ENCODE measurements at places on chromosomes 5 and 9.

DNA sequence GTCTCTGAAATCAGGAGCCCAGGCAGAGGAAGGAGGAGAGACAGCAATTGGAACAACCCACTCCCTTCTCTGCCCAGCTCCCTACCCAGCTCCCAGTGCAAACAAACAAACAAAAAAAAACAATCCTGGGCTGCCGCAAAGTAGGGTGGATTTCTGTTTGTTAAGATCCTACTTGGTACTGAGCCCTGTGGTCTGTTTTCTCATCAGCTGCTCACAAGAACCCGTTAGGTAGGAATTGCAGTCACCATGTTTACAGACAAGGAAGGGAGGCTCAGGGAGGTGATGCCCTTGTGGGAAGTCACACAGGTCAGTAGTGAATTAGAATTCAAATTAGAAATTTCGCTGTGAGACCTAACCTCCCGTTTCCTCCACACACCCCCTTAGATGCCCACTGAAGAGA is 128.8 kb upstream of the RAD23B start:
- DNase-seq, result no peak

DNA sequence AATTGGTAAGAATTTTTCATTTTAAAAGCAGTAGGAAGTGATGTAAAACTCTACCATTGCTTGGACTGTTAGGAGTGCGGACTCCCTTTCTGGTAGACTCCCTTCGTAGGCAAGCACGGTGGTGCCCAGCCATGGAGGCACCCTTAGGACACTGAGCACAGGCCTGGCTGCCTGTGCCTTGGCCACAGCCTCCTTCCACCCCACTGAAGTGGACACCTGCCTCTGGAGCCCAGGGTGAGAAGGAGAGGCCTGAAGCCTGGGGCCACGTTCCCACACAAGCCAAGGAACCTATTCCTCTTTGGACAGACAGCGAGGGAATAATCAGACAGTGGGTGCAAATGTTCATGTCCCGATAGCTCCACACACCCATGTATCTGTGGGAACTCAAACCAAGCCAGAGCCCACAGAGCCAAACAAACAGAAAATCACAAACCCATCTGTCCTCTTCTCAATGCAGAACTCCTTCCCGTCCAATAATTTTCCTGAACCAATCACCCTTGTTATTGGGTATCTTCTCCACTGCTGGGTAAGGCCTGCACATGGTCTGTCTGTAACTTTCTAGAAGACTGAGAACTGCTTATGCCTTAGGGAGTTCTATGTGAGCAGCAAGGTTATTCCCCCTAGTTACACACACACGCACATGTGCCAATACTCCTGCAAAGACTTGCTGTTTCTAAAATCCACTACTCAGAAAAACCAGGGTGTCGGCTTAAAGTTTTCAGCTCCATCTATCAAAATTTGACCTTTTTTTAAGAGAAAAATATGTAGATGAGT is 45.2 kb downstream of the UBE2QL1 start:
- DNase-seq, result no peak

DNA sequence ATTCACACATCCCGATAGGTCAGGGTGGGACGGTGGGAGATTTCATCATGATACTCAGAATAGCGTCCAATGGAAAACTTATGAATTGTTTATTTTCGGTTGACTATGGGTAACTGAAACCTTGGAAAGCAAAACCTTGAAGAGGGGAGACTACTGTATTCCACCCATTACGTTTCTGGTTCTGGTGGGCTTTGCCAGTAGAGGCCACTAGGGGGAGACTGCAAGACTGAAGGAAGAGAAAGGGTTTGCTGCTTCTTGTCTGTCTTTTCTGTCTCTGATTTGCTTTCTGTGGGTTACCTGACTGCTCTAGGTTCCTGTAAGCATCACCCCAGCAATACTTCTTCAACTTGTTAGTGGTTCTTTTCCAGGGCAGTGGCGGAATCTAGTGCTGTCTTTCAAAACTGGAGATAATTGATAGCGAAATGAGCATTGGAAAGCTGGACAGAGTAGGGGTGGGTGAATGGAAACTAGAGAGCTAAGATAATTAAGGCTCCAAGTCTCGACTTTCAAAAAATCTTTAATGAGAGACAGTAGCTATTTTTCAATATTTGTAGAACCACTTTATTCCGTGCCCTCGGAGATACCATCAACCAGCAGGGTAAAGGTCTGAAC is 27.0 kb downstream of the GRIN3A start:
- peak; percentile 11 for DNase-seq

- no peak for DNase-seq
These were observed 620.0 kb downstream of the CCDC171 start for GRCh38 chr9:16172796-16173195.

DNA sequence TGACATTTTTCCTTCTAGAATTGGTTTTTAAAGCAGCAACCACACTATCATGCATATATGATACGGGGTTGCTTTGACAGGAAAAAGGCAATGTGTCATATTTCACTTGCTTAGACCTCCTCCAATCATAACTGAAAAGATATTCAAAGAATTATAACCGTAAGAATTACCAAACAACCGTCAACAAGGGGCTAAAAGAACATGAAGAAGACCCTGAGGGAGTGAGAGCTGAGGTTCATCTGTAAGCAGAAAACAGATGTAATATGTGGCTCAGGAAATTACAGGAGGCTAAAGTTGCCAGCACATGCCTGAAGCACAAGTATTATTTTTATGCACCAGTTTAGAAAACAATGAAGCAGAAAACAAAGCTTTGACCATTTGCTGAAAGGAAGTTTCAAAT is 78.9 kb downstream of the APBA1 start:
- no peak for DNase-seq

DNA sequence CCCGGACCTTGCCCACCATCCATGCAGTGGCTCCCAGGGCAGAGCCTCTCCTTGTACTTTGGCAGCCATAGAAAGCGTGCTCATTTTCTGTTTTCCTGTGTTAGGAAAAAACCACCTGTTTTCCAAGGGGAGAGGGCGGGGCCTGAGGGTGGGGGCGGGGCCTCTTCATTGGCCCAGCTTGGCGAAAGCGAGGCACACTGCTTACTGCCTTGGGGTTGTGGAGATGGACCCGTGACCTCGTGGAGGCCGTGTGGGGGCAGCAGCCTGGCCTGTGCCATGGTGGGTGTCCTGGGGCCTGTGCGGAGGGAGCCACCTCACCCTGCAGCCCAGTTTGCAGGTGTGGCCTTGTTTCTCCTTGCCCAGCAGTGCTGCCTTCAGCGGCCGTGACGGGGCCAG is 4.4 kb upstream of the TOR4A start:
- no peak for DNase-seq

- DNase-seq, result no peak
These were observed 350.1 kb downstream of the TMEM232 start for GRCh38 chr5:110376281-110376951.

DNA sequence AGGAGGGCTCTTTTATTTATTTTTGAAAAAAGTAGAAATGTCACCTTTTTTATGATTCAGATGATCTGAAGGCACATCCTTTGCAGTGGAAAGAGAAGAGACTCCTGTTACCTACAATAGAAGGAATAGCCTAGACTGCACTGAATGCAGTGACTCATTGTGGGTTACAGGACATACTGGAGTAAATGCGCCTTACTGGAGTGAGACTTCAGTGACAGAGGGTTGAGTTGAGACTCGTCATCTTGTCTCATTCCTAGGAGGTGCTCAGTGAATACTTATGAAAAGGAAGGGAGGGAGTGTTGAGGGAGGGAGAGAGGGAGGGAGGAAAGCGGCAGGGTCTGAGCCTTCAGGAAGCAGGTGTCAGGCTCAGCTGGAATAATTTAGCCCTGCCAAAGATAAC is 25.2 kb downstream of the ANKRA2 start:
- DNase-seq, result no peak
